CD4-positive, alpha-beta T cell treated with Interleukin-2 at 100 ng/mL for 4 hours (primary cell): ENCODE measurements at places on chromosomes 16 and 17.

DNA sequence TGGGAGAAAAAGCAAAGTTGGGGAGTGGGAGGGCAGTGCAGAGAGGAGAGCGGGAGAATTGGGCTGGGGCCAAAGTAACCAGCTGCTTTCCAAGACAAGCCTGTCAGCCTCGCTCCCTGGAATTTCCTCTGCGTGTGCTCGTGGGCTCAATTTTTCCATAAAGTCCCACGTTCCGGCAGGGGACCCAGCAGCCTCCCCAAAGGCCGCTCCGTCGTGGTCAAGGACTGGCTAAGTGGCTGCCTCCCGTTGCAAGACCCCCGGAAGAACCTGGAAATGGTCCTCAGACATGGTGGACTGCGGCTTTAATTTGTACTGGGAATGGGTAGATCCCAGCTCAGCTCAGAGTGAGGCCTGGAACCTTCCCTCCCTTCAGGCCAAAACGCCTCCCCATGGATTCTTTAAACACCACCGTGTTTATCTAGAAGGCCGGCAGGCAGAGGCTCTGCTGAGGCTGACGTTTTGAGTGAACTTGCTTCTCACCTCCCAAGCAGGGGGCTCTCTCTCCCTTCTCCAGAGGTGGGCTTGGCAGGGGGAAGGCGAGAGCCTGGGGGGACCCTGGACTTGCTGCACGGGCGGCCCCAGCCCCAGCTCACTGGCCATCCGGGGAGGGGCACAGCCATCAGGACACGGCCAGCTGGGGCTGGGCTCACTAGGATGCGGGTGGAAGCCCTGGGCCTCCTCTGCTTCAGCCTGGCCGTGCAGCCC is 190.0 kb downstream of the C16orf95 start:
- DNase-seq, result no peak

DNA sequence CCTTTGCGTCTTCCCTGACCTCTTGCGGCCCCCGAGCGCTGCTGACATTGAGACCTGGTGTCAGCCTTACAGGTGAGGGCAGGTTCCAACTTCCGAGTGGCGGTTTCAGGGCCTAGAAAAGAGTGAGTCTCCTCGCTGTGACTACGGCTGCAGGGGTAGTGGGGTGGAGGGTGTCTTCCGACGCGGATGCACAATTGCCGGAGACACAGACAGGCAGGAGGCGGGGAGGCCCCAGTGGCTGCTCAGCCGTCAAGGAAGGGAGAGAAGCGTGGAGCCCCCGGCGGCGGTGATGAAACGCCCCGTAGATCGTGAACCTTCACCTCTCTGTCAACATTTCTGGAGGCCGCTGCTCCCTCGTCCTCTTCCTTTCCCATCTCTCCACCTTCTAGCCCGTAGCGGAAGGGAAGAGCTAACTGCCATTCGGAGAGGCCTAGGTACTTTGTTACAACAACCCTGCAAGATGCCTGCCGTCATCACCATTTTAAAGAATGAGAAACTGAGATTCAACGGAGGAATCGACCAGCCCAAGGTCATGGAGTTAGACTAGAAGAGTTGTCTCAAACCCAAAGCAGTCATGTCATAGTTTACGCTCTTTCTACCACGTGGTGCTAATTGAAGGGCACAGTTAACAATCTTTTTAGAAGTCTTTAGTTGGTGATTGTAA is 485 bp downstream of the DNAJA3 start:
- no peak for DNase-seq

DNA sequence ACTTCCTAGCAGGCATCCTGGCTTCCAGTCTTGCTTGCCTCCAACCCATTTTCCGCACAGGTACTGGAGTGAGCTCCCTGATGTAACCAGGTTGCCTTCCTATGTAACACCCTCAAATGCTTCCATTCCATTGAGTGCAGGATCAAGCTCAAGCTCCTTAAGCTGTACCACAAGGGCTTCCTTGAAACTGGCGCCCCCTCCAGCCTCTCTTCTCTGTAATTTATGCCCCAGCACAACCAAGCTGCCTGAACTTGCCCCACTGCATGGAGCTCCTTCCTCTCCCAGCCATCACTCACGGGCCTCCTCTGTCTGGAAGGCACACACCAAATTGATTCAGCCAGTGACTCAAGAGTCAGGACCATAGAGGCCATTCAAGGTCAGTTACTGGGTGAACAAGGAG is 234.8 kb upstream of the RPL38 start:
- no peak for DNase-seq

DNA sequence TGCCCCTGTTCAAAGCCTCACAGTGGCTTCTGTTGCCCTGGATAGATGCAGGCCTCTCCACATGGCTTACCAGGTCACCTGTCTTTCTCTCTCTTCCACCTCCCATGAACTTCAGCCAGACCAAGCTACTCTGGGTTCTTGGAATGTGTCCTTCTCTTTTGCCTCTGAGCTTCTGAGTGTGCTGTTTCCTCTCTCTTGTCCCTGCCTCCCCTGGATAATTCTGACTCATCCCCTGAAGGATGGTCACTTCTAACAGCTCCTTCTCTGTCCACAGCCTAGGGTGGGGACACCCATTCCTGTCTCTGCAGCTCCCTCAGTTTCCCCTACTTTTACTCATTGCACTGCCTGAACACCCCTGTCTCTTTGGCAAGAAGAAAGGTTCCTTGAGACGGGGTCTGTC is 2.9 kb downstream of the GUCY2D start:
- DNase-seq, result no peak

GRCh38 chr17:3928406-3928805 is 12.1 kb upstream of the P2RX1 start:
- no peak for DNase-seq

- DNase-seq, result no peak
Observed at GRCh38 chr17:70013911-70014310, 61.1 kb upstream of the KCNJ16 start.

- DNase-seq, result no peak
Observed at GRCh38 chr17:39968761-39969160, 6.0 kb downstream of the GSDMA start.

- no peak for DNase-seq
Observed at GRCh38 chr16:86590501-86591144, 12.3 kb downstream of the FOXL1 start.

DNA sequence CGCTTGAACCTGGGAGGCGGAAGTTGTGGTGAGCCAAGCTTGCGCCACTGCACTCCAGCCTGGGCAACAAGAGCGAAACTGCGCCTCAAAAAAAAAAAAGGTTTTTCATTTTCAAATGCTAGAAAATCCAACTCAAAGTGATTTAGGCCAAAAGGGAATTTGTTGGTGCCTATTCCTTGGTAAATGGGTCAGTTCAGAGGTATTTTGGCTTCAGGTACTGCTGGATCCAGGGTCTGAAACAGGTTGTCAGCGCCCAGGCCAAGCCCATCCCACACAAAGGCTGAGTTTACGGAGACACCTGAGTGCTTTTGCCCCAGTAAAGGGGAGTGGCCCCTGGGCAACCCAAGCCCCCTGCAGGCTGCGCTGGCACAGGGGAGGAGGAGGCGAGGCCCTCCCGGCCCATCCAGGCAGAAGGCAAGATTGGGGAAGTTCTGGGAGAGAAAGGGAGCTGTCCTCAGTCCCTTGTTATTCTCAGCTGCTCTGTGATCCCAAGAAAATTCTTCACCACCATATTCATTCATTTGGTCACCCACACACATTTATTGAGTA is 8.5 kb upstream of the JPH3 start:
- no peak for DNase-seq

GRCh38 chr17:37180376-37180775 is 195.4 kb upstream of the C17orf78 start:
- DNase-seq, result no peak

- peak; percentile 81 for DNase-seq
Observed at GRCh38 chr17:63478814-63479494, 2.1 kb downstream of the ACE start.

DNA sequence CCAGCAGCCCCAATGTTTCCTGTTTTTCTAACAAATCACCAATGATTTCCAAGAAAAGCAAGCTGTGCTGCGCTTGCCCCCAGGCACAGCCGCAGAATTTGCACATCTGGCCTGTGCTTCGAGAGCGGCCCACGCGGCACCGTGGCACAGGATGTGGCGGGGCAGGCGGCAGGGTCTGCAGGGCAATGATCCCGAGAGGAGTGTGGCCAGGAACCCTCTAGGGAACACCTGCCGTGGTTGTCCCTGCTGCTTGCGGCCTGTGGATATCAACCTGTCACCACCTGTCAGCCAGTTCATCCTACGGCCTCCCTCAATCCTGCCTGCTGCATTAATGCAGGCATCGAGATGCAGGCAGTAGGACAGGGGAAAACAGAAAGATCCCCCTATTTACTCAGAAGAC is 24.0 kb downstream of the PIK3R5 start:
- peak; percentile 82 for DNase-seq

GRCh38 chr17:4548061-4548461 is 7.1 kb downstream of the MYBBP1A start:
- DNase-seq, result no peak

DNA sequence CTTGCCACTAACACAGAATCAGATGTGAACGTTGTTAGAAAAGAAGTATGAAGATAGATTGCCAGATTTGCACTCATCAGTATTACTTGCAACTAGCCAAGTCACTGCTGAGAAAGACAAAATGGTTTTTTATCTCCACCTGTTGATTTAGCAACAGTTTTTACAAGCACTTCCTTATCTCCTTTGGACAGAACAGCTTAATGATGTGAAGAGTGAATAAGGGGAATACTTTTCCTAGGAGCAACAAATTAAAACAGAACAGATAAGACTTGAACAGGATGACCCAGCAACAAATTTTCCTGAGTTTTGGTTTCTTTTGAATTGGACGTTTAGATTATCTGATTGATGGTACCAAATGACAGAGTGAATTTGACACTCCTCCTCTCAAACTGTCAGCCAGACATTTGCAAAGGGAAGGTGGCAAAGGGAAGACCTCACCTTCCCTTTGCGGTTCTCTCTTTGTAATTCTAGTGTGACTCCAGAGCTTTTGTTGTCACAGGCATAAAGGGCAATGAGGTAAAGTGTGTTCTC is 130.6 kb downstream of the NLK start:
- DNase-seq, result no peak

- no peak for DNase-seq
Observed at GRCh38 chr16:12526515-12526914, 277.2 kb downstream of the CPPED1 start.

GRCh38 chr17:35866341-35866950 is 2.2 kb downstream of the HEATR9 start:
- no peak for DNase-seq

DNA sequence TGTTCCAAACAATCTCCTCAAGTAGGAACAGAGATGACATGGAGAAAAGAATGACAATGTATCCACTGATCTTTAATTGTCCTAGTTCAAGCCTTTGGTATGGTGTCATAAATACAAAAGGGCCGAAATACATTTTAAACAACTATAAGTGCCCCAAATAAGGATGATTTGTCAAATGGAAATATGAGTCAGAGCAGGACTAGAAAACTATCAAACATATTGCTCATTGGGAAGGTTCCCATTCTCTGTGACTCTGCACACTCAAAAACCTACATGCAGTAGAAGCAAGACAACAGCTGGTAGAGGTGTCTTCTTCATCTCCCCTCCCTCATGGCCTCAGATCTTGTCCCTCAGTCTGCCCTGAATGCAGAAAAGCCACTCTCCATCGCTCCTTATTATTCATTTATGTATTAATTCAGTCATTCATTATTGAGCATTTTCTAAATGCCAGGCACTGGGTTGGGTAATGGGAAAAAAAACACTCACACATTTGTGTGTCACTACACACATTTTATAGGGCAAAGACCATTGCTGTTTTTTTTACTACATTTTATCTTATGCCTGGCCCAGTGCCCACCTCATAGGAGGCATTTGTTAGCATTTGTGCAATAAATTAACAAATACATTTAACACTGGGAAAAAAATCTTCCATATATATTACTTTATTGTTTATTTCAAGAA is 10.1 kb downstream of the CA10 start:
- no peak for DNase-seq

GRCh38 chr17:13074026-13074425 is 56.2 kb upstream of the ELAC2 start:
- DNase-seq, result no peak

DNA sequence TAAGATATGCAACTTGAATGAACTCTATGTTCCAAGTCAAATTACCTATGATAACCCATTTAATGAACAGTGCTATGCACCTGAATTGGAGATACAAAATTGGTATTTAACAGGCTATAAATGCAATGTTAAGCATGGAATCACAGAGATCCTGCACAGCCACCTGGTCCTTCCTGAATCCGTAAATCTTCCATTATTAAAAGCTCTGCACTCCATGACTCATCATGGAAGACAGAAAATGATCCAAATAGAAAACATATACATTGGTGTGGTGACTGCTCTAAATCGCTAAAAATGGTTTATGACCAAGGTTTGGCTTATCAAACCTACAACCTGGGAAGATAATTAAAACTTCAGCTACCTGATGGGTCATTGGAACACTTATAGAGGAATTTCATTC is 45.3 kb downstream of the GLG1 start:
- DNase-seq, result no peak

DNA sequence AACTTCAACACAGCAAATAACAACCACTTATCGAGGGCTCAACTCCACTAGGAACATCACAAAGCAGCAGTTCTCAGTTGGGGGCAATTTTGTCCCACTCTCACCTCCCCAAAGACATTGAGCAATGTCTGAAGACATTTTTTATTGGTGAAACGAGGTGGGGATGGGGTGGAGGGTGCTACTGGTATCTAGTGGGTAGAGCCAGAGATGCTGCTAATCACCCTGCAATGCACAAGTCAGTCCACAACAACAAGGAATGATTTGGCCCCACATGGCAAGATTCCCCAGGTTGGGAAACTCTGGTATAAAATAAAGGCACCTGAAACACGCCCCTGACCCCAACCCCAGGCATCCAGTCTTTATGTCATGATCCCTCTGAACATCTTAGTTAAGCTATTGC is 33.3 kb downstream of the TLE7 start:
- DNase-seq, result no peak

GRCh38 chr17:50806141-50806643 is 29.2 kb upstream of the WFIKKN2 start:
- DNase-seq, result no peak

DNA sequence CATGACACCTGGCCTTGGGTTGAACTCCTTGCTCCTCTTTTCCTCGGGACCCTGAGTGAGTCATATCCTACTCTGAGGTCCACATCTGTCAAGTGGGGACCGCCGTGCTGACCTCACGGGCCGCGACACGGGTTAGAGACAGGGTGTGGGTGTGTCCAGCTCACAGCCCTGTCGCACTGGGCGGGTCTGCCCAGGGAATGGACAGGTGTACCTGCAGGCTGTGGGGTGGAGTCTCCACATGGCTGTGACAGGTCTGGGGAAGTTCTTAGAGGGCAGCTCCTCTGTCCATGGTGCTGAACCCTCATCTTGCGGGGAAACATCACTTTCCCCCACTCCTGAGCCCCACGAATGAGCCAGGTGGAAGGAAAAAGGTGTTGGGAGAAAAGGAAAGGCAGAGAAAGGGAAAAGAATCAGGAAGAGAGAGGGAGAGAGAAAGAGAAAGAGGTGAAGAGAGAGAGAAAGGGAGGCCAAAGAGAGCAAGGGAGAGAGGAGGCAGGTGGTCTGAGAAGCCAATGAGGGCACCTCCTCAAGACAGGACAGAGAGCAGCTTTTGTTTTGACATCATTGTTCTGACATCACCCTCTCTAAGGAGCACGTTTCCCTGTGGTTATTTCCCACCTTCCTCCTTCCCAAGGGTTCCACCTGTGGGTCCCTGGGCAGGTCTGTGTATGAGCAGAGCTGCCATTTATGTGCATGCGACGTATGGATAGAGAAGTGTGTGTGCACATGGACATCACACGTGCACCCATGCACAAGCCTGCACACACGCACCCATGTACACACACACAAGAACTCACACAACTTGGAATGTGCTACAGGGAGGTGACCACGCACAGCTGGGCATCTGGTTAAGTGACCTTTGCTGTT is 32.6 kb upstream of the CBFA2T3 start:
- peak; percentile 17 for DNase-seq

- DNase-seq, result no peak
Observed at GRCh38 chr17:46717999-46718398, 100.5 kb downstream of the WNT3 start.

- DNase-seq, result no peak
Observed at GRCh38 chr16:79484237-79484636, 116.3 kb downstream of the MAF start.
